ENCODE measurements at places on chromosomes 5 and 9.

GRCh38 chr9:91160181-91160580, 201.5 kb downstream of the AUH start:
- no peak for DNase-seq

DNA sequence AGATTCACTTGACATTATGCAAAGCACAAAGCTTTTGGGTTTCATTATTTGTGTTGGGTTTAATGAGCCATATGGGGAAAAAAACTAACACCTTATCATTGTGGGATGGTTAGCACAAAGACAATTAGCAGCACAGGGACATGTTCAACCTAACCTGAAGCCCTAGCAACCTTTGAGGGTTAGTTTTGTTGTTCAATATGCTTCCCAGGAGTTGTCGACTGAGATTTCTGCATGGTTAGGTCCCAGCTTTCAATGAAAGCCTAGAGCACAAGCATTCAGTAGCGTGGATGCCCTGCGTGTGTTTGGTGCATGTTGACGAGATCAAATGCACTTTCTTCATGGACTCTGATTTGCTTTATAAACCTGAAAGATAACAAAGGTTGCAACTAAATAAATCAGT, 565.2 kb upstream of the TLE4 start:
- DNase-seq = no peak

DNA sequence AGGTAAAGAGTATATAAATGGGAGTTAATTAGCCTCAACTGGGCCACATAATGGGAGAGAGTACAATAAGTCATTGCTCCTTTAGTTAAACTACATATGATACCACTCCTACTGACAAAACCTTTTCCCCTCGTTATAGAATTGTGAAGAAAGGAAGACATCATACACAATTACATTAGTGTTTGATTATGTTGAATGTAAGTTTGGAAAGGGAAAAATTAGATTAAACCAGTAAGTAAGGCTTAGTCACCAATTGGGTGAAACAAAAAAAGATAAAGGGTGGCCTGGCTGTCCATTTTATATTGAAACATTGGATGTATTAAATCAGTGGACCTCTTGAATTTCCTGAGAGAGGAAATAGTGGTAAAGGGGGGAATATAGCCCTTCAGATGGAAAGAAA, 464.3 kb upstream of the PAPPA start:
- no peak for DNase-seq

DNA sequence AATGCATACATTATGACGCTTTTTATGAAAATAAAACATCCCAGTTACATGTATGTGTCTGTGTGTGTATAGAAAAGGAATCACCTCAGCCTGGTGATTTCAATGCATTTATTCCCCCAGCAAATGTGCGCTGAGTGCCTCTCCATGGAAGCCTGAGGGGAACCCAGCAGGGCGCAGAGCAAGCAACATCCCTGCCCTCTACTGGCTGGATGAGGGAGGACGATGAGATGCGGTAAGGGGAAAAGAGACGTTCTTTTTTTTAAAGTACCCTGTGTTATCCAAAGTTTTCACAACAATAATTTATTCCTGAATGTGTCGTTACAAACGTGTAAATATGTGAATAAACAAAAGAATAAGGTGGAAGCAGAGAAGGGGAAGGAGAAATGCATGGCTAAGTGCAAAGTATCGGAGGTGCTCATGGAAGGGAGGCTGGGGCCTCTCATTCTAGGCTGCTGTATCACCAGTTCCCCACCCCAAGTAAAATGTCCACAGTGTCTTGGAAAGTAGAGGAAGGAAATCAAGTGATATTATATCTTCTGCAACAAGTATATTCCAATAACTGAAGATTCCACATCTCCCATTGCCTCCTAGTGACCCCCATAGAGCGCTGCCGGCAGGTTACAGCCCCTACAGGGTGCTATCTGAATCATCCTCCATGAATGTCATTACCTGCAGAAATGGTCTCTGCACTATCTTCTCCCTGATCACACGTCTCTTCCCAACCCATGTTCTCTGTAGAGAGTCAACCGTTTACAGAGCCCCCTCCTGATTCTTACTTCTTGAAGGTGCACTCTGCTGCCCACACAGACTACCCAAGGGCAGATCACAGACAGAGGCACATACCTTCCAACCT, 13.0 kb upstream of the ABLIM3 start:
- DNase-seq = no peak

GRCh38 chr5:157479612-157480510, 19.8 kb downstream of the NIPAL4 start:
- DNase-seq = no peak

DNA sequence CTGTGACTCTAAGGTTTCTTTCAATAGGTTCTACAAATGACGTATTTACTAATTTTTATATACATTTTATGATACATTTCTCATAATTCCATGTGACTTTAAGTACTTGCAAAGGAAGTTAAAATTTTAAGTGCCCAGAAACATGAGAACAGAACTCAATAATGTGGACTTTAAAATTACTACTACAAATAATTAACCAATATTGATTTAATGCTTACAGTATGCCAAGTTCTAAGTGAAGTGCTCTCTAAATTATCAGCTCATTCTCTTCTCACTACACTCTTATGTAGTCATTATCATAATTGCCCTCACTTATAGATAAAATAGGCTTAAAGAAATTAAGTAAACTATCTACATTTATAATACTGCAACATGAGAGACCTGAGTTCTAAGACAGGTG, 1690.7 kb upstream of the CDH9 start:
- DNase-seq = no peak

- no peak for DNase-seq
Observed at GRCh38 chr5:107293541-107294210, 377.1 kb downstream of the EFNA5 start.

DNA sequence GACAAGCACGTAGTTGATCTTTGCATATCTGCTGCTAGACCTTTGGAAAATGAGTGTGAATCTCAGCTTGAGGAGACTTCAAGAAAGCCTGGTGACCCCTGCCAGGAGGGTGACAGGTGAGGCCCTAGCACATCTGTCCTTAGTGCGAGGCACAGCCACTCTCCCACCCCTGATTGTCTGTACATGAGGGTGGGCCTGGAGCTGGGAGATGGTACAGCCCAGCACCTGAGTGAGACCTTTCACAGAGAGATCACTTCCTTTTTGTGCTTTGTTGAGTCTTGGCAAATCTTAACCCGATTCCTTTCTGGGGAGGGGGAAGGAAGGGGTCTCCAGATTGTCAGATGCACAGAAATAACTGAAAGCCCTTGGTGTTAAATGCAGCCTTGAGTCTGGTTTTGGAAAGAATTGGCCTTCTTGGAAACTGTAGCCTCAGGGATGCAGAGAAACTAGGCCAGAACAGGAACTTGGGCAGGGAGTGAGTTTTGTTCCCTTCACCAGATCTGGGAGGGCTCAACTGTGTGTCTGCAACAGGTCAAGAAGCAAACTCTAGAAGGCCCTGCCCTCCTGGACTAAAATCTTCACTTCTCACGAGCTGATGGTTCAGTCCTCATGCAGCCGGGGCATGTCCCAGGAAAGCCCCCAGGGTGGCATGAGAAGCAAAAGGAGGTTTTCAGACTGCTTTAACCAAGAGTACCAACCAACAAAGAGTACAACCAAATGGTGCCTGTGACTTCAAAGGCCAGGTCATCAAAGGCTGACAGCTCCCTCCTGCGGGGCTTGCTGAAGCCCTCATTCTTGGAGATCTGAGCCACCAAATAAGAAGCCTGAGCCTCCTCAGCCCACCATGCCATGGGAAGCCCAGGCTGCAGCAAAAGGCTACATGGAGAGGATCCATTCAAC, 20.8 kb upstream of the SEMA4D start:
- no peak for DNase-seq

GRCh38 chr5:68232277-68232676, 16.7 kb downstream of the PIK3R1 start:
- DNase-seq = no peak

DNA sequence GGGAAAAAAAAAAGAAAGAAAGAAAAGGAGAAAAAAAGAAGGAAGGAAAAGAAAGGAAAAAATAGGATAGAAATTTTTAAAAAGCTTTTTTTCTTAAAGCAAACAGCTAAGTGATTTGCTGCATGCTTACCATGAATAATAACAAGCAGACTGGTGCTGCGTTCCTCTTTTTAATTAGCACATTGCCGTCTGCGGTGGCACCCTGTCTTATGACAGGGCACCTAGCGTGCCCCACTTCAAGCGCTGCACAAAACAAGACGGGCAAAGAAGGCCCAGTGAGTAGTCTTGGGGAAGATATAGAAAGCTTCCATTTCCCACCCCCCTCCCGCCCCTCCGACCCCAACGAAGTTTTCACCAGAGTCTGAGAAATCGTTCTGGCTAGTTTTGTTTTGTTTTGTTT, 513.9 kb downstream of the ZNF608 start:
- DNase-seq = no peak

- DNase-seq = no peak
Observed at GRCh38 chr9:77943057-77943456, 88.6 kb downstream of the GNAQ start.

DNA sequence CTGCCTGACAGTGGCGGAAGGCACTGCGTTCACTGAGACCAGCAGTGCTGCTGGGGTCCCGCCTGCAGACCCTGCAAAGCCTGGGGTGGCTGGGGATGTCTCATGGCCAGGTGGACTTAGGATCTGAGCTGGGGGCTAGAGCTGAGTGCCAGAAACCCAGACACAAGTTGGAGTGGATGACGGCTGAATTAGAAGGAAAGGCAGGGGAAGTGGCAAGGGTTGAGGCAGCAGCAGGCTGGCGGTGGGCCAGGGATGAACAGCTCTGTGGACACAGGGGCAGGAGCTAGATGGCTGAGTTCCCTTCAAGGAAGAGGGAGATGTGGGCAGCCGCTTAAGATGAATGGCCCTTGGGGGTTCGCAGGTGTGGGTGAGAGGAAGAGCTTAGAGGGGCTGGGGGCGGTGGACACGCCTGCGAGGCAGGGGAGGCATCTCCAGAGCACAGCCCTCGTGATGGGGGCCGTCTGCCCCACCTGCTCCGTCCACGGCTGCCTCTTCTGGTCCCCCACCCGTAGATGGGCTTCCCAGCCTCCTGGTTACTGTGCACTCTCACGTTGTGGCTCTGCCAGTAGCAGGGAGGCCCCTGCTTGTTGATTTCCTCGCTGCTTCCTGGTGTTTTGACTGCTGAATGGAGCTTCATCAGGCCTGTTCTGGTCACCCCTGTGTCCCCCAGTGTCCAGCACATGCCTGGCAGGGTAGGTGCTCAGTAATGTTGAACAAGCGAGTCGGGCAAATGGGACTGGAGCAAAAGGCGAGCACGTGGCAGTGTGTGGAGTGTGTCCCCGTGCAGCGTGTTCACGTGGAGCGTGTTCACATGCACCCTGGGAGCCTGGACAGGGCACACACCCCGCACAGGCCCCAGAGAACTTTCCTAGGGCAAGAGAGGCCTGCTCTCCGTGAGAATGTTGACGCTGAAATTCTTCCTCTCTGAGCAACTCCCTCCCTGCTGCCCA, 168.2 kb downstream of the CACNA1B start:
- DNase-seq = no peak

DNA sequence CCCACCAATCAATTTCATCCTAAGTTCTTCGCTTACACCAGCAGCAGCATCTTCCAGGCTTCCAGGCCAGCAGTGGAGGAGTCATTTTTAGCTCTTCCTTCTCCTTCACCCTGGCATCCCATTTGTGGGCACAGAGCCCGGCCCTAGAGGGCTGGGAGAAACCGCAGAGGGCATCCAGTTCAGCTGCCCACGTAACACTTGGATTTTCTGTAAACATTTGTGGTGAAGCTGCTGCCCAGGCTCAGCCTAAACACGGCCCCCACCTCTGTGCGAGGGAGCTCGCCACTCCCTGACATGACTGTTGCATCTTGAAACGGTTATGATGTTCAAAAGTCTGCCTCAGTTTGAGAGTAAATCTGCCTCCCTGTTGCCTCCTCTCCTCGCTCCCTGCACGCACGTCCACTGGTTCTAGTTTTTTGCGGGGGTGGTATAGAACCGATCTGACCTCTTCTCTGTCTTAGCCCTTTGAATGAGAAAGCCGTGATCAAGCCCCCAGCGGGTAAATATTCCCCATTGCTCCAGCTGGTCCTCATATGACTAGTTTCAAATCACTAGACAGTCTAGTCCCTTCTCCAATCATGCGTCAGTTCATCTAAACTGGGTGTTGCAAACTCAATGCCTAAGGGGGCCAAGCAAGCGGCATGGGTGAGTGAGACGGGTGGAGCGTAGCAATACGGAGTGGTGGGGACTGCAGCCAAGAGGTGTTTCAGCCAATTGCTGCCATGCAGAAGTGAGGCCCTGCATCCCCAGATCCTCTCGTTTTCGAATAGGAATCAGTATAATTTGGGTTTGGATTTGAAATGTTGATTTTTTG, 34.9 kb upstream of the N4BP3 start:
- no peak for DNase-seq

DNA sequence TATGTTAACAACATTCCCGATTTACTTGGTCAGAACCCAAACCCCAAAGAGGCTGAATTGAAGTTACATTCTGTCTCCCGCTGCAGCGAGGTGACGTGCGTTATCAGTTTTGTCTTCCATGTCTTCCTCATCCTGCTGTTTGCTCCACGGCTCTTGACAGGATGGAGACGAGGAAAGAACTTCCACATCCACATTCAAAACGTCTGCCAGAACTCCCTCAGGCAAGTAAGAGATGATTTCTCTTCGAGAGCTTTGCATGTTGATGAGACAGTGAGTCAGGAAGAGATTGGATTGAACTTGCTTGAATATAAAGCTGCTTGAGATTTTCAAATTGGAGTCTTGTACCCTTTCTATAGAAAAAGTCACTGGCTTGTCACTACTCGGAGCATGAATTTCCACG, 242.6 kb downstream of the AUH start:
- DNase-seq = no peak

DNA sequence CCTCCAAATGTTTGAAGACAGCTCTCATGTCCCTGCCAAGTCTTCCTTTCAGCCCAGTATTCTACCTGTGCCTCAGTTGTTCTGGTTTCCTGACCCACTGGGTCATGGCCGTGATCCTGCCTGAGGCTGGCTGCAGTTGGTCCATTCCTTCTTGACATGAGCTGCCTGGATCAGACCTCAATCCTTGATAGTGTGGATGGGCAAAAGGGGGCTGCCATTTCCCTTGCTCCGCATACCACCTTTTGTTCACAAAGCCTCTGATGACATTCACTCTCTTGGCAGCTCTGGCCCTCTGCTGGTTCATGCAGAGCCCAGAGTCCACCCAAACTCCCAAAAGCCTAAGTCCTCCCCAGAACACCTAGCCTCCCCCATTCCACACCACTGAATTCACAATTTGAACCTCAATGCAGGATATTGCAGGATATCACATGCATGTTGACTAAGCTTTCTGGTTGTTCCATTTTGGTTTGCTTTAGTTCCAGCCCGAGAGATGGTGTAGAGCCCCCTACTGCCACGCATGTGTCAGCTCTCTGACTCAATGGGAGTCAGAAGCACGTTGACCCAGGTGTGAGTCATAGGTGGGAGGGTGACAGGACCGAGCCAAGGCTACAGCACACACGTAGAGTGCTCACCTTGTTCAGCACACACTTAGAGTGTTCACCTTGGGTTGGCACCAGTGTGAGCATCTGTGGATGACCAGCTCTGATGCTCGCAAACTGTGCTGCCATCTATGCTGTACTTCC, 137.2 kb downstream of the MTX3 start:
- no peak for DNase-seq

- no peak for DNase-seq
Observed at GRCh38 chr9:76302947-76303550, 91.2 kb downstream of the RFK start.

GRCh38 chr9:3497401-3497800, 28.4 kb downstream of the RFX3 start:
- no peak for DNase-seq

GRCh38 chr5:39628348-39628747, 203.6 kb upstream of the DAB2 start:
- no peak for DNase-seq

All from stimulated activated CD8-positive, alpha-beta memory T cell treated with anti-CD3 and anti-CD28 coated beads, Interleukin-2, amount 100 ng/mL, for 1 hour (primary cell).